ENCODE measurements at places on chromosomes 2 and 18. TPM values are rescaled to one million over a fixed set of nuclear protein-coding genes. Genes with fewer than 3 reads are reported as not detected.

- H3K36me3 ChIP-seq: no peaks in the 10 kb centered on the region
- no peak overlapping the region for H3K27ac ChIP-seq
- no peaks in the 10 kb centered on the region for H3K4me1 ChIP-seq
- no peak overlapping the region for H3K4me3 ChIP-seq
- H3K27me3 ChIP-seq: no peaks in the 10 kb centered on the region
Measured at GRCh38 chr18:60295674-60296073, 76.9 kb downstream of the MC4R start.

- peak overlapping the region; percentile 89 for H3K27ac ChIP-seq
- no peaks in the 10 kb centered on the region for H3K27me3 ChIP-seq
- H3K4me1 ChIP-seq: peaks cover 55% of the 10 kb centered on the region
- no peaks in the 10 kb centered on the region for H3K36me3 ChIP-seq
Measured at GRCh38 chr2:20584399-20585358, 66.2 kb downstream of the HS1BP3 start.

GRCh38 chr2:174969091-174969734 is 36.0 kb downstream of the CHN1 start:
- no peaks in the 10 kb centered on the region for H3K36me3 ChIP-seq
- no peak overlapping the region for H3K4me3 ChIP-seq
- no peak for DNase-seq
- no peaks in the 10 kb centered on the region for H3K4me1 ChIP-seq

The DNAJC5G gene
- total RNA-seq: 0.25 TPM

The TANC1 gene
- 21.1 TPM for total RNA-seq

- no peaks in the 10 kb centered on the region for H3K27me3 ChIP-seq
- H3K4me1 ChIP-seq: no peaks in the 10 kb centered on the region
- no peak overlapping the region for H3K27ac ChIP-seq
- no peak overlapping the region for H3K4me3 ChIP-seq
Measured at GRCh38 chr2:8030573-8031303, 651.1 kb upstream of the ID2 start.

GRCh38 chr2:124081154-124081716 is 56.1 kb downstream of the CNTNAP5 start:
- peaks cover 8% of the 10 kb centered on the region for H3K4me1 ChIP-seq
- no peaks in the 10 kb centered on the region for H3K36me3 ChIP-seq
- no peaks in the 10 kb centered on the region for H3K27me3 ChIP-seq

GRCh38 chr18:37361335-37362157 is 204.1 kb downstream of the CELF4 start:
- no peaks in the 10 kb centered on the region for H3K27me3 ChIP-seq
- H3K36me3 ChIP-seq: no peaks in the 10 kb centered on the region
- DNase-seq: no peak
- H3K4me1 ChIP-seq: no peaks in the 10 kb centered on the region
- no peak overlapping the region for H3K27ac ChIP-seq

The LIMS3 gene
- total RNA-seq: 2.5 TPM

The DPP10 gene
- total RNA-seq: not detected

GRCh38 chr18:49447810-49448745 is 12.4 kb downstream of the DYM start:
- H3K4me3 ChIP-seq: no peak overlapping the region
- H3K4me1 ChIP-seq: no peaks in the 10 kb centered on the region
- DNase-seq: no peak
- H3K36me3 ChIP-seq: no peaks in the 10 kb centered on the region
- H3K27ac ChIP-seq: no peak overlapping the region

GRCh38 chr2:151381266-151381665 is 23.9 kb downstream of the TNFAIP6 start:
- H3K36me3 ChIP-seq: no peaks in the 10 kb centered on the region
- H3K4me3 ChIP-seq: no peak overlapping the region
- H3K4me1 ChIP-seq: no peaks in the 10 kb centered on the region

DNA sequence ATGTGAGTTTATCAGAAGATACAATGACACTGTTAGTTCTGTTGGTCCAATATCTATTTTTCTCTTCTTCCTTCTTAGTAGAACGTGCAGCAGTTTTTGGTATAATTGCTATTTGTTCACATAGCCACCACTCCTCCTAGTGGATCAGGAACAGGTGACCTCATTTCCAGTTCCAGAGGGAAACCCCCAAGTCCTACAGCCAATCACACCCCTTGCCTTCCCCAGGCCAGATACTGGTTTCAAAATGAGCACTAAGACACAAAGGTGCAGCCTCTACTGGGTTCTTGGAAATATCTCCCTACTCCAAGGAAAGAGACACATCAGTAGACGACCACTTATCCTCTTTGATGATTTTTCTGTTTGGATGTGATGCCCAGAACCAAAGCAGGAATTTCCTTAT is 103.2 kb downstream of the TCF4 start:
- no peaks in the 10 kb centered on the region for H3K4me1 ChIP-seq
- no peaks in the 10 kb centered on the region for H3K36me3 ChIP-seq
- no peak overlapping the region for H3K4me3 ChIP-seq
- no peak for DNase-seq
- H3K27ac ChIP-seq: no peak overlapping the region

DNA sequence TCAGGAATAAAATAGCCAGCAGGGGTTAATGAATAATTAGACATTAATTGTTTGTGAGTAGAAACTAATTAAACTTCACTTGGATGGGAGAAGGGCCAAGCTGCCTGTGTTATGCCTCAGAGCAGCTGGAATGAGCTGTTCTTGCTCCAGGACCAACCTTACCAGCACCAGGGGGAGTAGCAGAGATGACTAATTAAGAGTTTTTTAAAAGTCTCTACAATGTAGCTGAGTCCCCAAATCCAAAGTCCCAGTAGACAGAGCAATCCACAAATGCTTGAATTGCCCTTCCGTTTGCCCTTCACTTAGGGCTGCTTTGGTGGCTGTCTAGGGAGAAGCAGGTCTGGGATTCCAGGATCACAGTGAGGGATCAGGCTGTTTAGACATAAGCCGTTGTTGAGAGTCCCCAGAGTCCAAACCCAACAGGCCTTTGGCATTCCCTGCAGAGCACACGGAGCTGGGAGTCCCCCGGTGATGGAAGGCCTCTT is 59.4 kb downstream of the RHOB start:
- DNase-seq: no peak
- no peaks in the 10 kb centered on the region for H3K4me1 ChIP-seq
- H3K27me3 ChIP-seq: no peaks in the 10 kb centered on the region
- no peak overlapping the region for H3K27ac ChIP-seq
- H3K36me3 ChIP-seq: no peaks in the 10 kb centered on the region

GRCh38 chr18:77140439-77141109 is 8.0 kb upstream of the MBP start:
- H3K4me1 ChIP-seq: no peaks in the 10 kb centered on the region
- H3K4me3 ChIP-seq: no peak overlapping the region
- no peaks in the 10 kb centered on the region for H3K36me3 ChIP-seq

GRCh38 chr2:109529532-109530449 is 84.0 kb downstream of the SEPTIN10 start:
- H3K4me3 ChIP-seq: no peak overlapping the region
- H3K36me3 ChIP-seq: no peaks in the 10 kb centered on the region
- H3K4me1 ChIP-seq: peaks cover 27% of the 10 kb centered on the region
- no peak overlapping the region for H3K27ac ChIP-seq
- H3K27me3 ChIP-seq: no peaks in the 10 kb centered on the region

The KCNG2 gene
- total RNA-seq: not detected

The KIF3C gene
- total RNA-seq: 7.1 TPM

The VWC2L gene
- not detected for total RNA-seq

DNA sequence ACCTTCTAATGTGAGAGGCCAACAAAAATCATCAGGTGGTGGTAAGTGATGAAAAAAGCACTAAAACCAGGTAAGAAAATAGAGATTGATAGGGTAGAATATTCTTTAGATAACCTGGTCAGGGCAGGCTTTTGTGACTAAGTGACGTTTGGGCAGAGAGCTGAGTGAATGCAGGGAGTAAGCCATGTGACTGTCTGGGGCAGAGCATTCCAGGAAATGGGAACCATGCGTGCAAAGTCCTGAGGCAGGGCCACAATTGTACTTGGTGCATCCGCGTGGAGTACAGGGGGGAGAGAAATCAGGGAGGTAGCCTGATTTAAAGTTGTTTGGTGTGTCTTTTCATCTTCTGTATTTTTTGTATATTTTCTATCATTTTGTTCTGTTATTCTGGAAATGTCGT is 102.5 kb downstream of the LYPD6B start:
- no peaks in the 10 kb centered on the region for H3K4me1 ChIP-seq
- H3K4me3 ChIP-seq: no peak overlapping the region
- no peaks in the 10 kb centered on the region for H3K36me3 ChIP-seq
- no peak overlapping the region for H3K27ac ChIP-seq
- H3K27me3 ChIP-seq: no peaks in the 10 kb centered on the region
- DNase-seq: no peak

DNA sequence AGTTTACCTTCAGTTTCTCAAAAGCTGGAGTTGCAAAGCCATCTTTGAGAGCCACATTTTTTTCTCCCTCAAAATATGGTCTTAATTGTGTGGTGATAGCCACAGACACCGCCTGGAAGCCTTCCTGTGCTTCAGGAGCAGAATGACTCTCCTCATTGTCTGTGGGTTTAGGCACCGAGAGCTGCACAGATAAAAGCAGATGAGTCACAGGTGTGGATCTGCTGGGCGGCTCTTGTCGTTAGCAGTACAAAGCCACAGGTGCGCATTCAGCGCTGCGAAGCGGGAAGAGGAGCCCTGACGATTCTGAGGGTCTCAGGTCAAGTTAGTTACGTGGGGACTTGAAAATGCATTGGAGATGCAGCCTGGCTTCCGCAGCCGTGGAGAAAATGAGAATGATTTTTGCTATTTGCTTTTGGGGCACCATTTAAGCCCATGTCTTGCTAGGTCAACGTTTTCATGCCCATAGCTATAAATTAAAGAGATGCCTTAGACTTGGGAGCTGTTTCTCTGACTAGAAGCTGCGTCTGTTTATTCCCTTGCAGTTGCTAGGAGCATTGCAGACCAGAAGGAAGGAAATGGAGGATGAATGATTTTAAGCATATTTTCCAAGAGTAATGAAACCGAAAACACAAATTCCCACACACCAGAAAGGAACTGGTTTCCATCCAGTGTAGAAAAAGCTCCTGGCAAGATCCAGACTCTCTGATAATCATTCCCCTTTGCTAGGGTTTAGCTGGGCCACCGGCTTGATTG is 51.5 kb downstream of the KLHL29 start:
- peaks cover 1% of the 10 kb centered on the region for H3K27me3 ChIP-seq
- no peaks in the 10 kb centered on the region for H3K4me1 ChIP-seq
- no peak overlapping the region for H3K27ac ChIP-seq
- DNase-seq: peak; percentile 24

The DSG1 gene
- not detected for total RNA-seq

DNA sequence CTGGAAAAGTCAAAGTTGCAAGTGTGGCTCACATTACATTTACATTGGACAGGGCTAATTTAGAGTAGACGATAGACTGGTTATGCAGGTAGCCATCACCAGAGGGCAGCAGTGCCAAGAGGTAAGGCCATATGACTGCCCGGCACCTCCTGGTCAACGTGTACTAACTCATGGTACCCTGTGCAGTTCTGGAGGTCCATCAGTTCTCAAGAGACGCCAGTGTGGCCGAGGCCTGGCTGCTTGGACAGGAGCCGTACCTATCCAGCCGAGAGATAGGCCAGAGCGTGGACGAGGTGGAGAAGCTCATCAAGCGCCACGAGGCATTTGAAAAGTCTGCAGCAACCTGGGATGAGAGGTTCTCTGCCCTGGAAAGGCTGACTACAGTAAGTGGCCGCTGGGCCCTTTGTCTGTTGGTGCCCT is 65.8 kb upstream of the EML6 start:
- peak overlapping the region; percentile 76 for H3K27ac ChIP-seq
- H3K4me3 ChIP-seq: no peak overlapping the region
- DNase-seq: peak; percentile 64
- no peaks in the 10 kb centered on the region for H3K27me3 ChIP-seq
- peaks cover 7% of the 10 kb centered on the region for H3K36me3 ChIP-seq

GRCh38 chr2:120384486-120385354 is 38.8 kb downstream of the INHBB start:
- peak; percentile 51 for DNase-seq
- H3K27me3 ChIP-seq: no peaks in the 10 kb centered on the region
- no peak overlapping the region for H3K27ac ChIP-seq

- no peaks in the 10 kb centered on the region for H3K4me1 ChIP-seq
- H3K27ac ChIP-seq: no peak overlapping the region
- H3K36me3 ChIP-seq: no peaks in the 10 kb centered on the region
- no peak overlapping the region for H3K4me3 ChIP-seq
Measured at GRCh38 chr2:44342854-44343253, 18.4 kb downstream of the PREPL start.

DNA sequence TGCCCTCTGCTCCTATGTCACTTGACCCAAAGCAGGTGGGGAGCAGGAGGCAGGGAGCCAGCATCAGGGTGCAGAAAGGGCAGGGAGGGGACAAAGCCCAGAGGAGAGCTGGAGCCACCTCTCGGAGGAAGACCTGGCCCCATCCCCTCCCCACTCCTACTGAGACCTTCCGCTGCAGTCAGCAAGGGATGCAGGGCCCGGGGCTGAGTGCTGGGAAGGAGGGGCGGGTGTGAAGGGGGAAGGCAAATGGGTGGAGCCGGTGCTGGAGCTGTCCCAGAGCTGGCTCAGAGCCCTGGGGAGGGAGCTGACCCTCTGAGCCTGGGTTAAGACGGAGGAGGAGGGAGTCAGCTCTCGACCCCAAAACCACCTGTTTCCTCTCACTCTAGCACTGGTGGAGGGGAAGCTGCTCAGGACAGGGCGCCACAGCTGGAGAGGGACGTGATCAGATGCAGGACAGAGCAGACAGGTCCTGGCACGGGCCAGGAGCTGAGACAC is 33.8 kb downstream of the HS1BP3 start:
- DNase-seq: no peak
- peaks cover 2% of the 10 kb centered on the region for H3K36me3 ChIP-seq
- no peak overlapping the region for H3K4me3 ChIP-seq
- no peak overlapping the region for H3K27ac ChIP-seq
- H3K27me3 ChIP-seq: no peaks in the 10 kb centered on the region

The SPP2 gene
- not detected for total RNA-seq

- H3K27ac ChIP-seq: no peak overlapping the region
- DNase-seq: no peak
- no peaks in the 10 kb centered on the region for H3K27me3 ChIP-seq
- H3K36me3 ChIP-seq: no peaks in the 10 kb centered on the region
Measured at GRCh38 chr2:111652681-111653080, 231.3 kb downstream of the ANAPC1 start.

The SMCHD1 gene
- total RNA-seq: 57.4 TPM

GRCh38 chr2:17257189-17257909 is 260.9 kb downstream of the RAD51AP2 start:
- no peaks in the 10 kb centered on the region for H3K4me1 ChIP-seq
- no peaks in the 10 kb centered on the region for H3K27me3 ChIP-seq
- no peak for DNase-seq
- no peaks in the 10 kb centered on the region for H3K36me3 ChIP-seq

- no peak overlapping the region for H3K4me3 ChIP-seq
- DNase-seq: no peak
- H3K27ac ChIP-seq: no peak overlapping the region
- H3K36me3 ChIP-seq: no peaks in the 10 kb centered on the region
Measured at GRCh38 chr2:74536166-74536950, 6.6 kb downstream of the HTRA2 start.

- no peak overlapping the region for H3K27ac ChIP-seq
- H3K36me3 ChIP-seq: no peaks in the 10 kb centered on the region
- DNase-seq: no peak
- no peak overlapping the region for H3K4me3 ChIP-seq
Measured at GRCh38 chr18:79496237-79496977, 100.7 kb downstream of the NFATC1 start.

- H3K4me1 ChIP-seq: no peaks in the 10 kb centered on the region
- no peaks in the 10 kb centered on the region for H3K36me3 ChIP-seq
- no peak for DNase-seq
- H3K27me3 ChIP-seq: no peaks in the 10 kb centered on the region
Measured at GRCh38 chr2:207040696-207041095, 101.4 kb downstream of the CPO start.
